ENCODE measurements at places on chromosomes 4 and X.

GRCh38 chrX:15946783-15947580, 92.4 kb upstream of the AP1S2 start:
- no peak for DNase-seq

DNA sequence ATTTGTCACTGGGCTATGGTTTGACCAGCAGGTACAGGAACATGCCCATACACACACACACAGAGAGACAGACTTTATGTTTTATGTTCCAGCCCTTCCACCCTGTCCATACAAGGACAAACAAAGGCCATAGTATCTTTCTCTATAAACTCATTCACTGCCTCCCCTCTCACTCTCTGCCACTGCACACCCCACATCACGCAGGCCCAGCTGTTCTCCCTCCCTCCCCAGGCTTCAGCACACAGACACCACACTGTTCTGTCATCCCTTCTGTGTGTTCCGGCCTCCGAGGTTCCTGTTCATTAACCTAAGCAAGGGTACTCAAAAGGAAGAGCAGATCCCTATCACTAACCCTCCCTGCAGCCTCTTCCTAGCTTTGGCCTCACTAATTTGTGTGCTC, 17.8 kb downstream of the LAS1L start:
- no peak for DNase-seq

DNA sequence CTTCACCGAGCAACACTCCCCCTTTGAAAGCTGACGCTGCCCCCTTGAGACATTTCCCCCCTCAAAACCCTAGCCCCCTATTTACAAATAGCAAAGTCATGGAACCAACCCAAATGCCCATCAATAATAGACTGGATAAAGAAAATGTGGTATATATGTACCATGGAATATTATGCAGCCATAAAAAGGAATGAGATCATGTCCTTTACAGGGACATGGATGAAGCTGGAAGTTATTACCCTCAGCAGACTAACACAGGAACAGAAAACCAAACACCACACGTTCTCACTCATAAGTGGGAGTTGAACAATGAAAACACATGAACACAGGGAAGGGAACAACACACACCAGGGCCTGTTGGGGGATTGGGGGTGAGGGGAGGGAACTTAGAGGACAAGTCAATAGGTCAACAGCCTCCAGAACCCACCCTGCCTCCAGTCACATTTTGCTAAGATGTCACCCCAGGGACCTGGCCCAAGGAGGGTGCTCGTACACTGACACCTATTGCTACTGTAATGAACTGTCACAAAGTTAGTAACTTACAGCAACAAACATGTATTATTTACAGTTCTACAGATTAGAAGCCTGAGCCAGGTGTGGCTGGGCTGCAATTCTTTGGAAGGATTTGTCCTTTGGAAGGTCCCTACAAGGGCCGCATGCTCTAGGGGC, 20.6 kb downstream of the SCD5 start:
- no peak for DNase-seq

- no peak for DNase-seq
These were observed at the start of gene TBC1D9 for GRCh38 chr4:140756319-140757231. TBC1D9 (minus strand) TSS chr4:140756385; CDS start chr4:140756045, 340 bp downstream.

DNA sequence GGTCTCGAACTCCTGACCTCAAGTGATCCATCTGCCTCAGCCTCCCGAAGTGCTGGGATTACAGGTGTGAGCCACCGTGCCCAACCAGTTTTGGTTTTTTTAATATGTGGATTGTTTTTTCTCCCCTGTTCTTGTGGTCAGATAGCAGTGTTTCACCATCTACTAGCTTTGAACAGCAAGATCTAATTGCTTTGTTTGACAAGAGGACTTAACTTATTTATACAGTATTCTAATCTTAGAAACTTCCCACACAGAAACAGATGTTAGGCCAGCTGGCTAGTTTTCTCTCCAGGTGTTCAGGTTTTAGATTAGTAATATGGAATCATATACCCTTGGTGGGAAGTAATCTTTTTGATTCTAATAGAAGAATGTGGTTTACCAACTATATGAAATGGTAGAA, 12.9 kb downstream of the ING2 start:
- no peak for DNase-seq

DNA sequence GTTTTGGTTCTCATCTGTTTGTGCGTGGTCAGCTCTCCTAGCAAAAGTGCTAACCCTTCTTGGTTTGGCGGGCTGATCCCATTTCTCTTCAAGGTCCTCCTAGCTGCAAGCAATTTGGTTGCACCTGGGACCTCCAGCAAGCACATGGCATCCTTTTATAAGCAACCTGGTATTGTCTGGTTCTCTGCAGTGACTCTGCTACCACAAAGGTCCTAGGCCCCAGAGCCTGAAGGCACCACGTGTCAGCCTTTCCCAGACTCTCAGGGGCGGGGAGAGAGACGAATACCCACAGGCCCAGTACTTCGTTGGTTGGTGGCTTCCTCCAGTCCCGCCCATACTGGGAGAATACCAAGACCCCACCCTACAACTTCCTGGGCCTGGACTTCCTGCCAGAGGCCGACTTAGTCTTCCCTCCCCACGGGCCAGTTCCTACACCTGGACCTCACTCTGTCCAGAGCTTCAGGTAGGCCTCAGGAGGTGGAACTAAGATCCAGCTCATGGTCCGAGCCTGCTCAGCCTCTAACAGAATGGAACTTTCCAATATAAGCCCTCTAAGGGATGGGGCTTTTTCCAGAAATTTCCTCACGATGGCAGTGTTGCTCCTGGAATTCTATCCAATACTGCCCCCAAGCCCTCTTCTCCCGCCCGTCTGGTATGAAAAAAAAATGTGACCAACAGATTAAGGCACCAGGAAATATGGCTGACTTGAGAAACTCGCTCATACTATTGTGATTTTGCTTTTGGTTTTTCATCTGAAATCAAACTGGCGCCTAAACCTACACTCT, 192.5 kb upstream of the STK26 start:
- no peak for DNase-seq

DNA sequence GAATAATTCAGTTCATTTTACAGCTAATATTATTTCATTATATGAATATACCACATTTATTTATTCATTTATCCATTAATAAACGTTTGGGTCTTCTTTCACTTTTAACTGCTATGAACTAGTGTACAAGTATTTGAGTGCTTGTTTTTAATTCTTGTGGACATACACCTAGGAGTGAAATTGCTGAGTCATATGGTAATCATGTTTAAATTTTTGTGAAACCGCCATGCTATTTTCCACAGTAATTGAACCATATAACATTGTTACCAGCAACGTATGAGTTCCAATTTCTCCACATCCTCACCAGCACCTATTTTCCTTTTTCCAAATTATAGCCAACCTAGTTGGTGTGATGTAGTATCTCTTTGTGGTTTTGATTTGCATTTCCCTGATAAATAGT, 388.2 kb downstream of the MAGEE1 start:
- no peak for DNase-seq

GRCh38 chrX:155953055-155953454, 44.4 kb upstream of the IL9R start:
- DNase-seq = no peak

DNA sequence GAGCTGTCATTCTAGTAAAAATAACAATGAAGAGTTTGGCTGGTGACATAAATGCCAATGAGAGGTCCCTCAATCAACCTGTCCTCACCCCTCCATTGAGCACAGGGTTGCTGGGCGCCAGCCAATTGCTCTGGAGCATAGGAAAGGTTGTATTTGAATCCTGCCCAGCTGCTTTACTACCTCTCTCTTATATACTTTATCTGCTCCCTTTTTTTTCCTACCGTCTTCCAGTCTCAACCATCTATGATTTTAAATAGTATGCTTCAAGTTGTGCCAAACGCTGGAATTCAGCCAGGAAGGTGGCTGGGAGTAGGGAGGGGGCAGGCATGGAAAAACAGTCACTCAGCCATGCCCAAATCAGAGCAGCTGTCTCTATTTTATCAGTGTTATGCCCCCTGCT, 153.8 kb downstream of the NR3C2 start:
- DNase-seq = no peak

GRCh38 chrX:6681521-6682145, 146.7 kb upstream of the VCX3A start:
- no peak for DNase-seq

DNA sequence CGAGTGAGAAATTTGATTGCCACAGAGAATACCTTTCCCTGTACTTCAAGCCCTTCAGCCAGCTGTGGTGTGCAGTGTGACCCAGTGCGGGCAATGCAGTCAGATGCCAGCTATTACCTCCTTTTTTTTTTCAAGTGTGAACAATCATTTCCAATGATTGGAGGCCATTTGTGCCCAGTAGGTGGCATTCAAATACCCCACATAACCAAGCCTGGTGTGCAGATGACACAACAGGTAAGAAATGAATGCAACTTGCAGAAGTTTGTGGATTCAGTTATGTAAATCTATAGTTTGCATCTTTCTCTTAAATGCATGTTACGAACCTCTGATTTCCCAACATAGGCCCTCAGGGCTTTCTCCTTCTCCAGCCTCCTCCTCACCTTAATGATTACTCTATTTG, 98.0 kb downstream of the CLCN4 start:
- no peak for DNase-seq

GRCh38 chr4:17033025-17033767, 134.8 kb upstream of the LDB2 start:
- DNase-seq = no peak

GRCh38 chr4:153530284-153530999, 64.3 kb downstream of the TMEM131L start:
- DNase-seq = no peak

GRCh38 chr4:151407466-151408379, 1.3 kb upstream of the FHIP1A start:
- DNase-seq = no peak

DNA sequence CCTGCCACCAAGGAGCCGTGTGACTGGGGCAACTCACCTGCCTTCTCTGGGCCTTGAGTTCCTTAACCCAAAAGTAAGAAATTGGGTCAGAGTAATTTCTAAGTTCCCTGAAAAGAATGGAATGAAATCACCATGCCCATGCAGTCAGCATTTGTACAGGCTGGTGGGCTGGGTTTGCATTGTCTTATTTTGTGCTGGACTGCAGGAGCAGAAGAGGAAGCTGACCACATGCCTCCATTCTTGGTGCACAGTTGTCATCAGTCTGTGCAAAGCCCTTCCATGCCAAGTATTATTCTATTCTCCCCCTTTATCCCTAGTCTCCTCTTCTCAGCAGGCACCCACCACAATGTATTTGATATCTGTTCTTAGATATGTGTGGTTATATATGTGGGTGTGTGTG, 56.3 kb downstream of the FHDC1 start:
- DNase-seq = no peak

DNA sequence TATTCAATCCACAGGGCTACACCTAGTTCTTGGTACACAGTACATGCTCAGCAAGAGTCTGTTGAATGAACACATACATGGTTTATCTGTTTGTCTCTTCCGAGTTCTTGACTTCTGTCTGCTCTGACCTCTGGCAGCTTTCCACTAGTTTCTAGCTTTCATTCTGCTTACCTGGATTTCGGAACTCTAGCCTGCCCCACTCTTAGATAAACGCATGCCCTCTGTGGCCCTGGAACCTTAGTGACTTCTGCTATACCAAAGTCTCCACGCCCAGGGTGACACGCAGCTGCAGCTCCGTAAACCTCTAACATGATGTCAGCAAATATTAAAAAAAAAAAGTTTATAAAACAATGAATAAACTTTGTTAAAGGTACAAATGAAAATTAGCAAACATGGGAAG, 1.3 kb upstream of the SLC25A4 start:
- DNase-seq = no peak

DNA sequence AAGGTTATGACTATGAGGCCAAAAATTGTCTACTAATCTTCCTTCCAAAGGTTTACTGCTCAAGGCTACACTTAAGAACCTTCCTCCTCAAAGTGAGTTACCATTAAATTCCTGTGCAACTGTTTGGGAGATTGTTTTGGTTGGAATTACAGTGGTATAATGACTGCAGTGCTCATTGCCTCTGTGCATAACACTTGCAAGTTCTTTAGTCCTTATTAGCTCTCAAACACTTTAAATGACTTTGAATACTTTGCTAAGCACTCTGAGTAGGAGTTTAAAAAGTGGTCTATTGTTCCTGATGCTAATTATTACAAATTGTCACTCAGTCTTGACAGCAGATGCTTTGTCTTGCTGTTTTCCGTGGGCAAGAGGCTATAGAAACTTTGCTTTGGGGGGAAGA, 422.8 kb upstream of the PABPC4L start:
- DNase-seq = no peak

- no peak for DNase-seq
These were observed 17.0 kb downstream of the GPAT3 start for GRCh38 chr4:83552924-83553323.

DNA sequence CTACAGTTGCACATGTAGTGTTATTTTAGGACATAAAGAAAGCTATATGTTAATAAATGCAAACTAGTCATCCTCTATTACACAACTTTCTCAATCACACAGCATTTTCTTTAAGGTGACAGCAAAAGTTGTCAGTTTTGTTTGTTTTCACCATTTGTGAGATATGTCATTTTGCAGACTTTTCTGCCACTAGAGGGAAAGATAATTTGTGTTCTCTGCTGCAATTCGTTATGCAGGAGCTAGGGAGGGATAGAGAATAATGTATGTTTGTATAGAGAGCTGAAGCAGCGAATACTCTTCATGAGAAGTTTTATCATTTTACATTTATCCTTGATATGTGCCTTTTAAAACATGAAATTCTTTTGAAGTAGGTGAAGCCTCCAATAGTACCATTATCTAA, 670.6 kb upstream of the ATOH1 start:
- no peak for DNase-seq

- DNase-seq = no peak
These were observed 316.7 kb upstream of the DIPK2B start for GRCh38 chrX:45517090-45517973.

DNA sequence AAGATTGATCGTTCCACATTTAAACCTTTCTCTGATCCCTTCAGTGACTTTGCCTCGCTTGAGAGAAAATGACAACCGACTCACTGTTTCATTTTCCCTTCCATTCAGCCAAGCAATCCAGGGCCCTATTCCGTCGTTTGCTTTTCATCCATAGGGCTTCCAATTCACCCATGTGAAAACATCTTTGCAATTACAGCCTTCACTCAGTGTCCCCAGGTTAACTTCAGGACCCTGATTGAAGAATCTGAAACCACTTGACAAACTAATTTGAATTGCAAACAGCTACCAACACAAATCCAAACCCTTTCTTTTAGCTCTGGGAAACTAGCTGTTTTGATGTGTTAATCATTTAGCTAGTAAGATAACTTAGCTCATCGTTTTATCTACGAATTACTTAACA, 120.2 kb upstream of the FAM9C start:
- no peak for DNase-seq

DNA sequence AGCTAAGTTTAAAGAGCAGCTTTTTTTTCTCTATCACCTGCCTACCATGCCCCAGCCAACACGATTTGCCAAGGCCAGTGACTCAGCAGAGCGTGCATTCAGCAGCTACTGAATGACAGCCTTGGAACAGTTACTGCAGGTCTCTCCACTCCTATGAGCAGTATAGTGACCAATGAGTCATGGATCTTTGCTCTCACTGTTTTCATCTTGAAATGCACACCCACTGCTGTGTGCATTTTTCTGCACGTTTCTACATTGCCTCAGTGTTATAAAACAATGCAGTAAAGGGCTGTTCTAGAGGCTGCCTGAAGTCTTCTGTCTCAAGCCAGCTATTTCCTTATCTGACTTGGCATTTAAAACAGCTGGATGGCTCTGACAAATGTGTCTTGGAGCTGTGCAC, 66.0 kb upstream of the C4orf54 start:
- no peak for DNase-seq

GRCh38 chrX:17805120-17805519, 56.0 kb downstream of the RAI2 start:
- DNase-seq = no peak

GRCh38 chr4:82467471-82467870, 37.1 kb downstream of the ENOPH1 start:
- no peak for DNase-seq

Measured in stimulated activated CD8-positive, alpha-beta memory T cell treated with anti-CD3 and anti-CD28 coated beads, Interleukin-2, amount 100 ng/mL, for 1 hour (primary cell).